ENCODE measurements at places on chromosomes 16 and 17. TPM values are rescaled to one million over a fixed set of nuclear protein-coding genes. Genes with fewer than 3 reads are reported as not detected.

SCARF1 gene
- polyA plus RNA-seq: 7.0 TPM

STH gene
- polyA plus RNA-seq: not detected

DNA sequence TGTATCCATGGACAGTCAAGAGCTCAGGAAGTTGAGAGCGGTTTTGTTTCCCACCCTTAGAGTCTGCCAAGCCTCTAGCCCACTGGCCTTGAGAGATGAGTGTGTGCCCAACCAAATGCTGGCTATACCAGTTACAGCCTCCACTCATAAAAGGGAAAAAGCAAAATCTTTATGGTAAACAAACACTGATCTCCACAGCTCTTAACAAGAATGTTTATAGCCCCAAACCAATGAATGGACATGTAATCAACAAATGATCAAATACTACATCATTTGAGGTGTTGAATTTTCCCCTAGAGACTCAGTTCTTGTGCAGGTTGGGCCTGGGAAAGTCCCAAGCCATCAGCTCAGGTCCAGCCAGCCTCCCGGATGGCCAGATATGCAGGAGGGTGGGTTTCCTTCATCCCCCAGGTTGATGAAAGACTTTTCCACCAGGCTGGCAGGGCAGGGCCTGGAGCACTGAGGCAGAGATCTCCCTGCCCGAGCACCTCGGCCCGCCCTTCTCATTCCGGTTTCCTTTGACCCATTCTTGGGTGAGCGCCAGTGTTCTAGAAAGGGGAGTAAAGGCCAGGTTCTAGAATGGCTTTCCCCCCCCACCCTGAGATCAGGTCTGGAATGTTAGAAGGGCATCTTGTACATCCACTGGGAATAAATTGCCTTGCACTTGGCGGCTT is 3.9 kb upstream of the EFTUD2 start:
- no peak for DNase-seq
- H3K4me3 ChIP-seq: no peak overlapping the region
- H3K36me3 ChIP-seq: peaks cover 2% of the 10 kb centered on the region
- H3K27ac ChIP-seq: no peak overlapping the region
- peaks cover 6% of the 10 kb centered on the region for H3K4me1 ChIP-seq
- H3K27me3 ChIP-seq: no peaks in the 10 kb centered on the region

GRCh38 chr17:64964796-64965195 is 45.5 kb upstream of the LRRC37A3 start:
- peaks cover 2% of the 10 kb centered on the region for H3K4me1 ChIP-seq
- no peak for DNase-seq
- no peaks in the 10 kb centered on the region for H3K27me3 ChIP-seq
- H3K4me3 ChIP-seq: no peak overlapping the region
- peak overlapping the region; percentile 32 for H3K27ac ChIP-seq

DNA sequence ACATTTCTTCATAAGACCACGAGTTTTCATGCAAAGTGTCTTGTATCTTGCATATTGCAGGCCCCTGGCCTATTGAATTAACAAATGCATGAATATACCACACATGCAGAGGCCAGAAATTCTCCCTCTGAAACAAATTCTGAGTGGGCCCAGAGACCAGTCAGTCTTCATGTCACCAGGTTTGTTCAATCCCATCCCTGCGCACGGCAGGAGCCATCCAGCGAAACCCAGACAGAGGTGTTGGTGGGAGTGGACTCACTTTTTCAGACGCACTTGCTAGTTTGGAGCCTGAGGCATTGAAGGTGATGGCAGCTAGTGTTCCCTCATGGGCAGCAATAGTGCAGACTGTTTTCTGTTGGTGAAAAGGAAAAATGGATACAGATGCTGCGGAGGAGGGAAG is 21.9 kb downstream of the WIPI1 start:
- H3K27ac ChIP-seq: no peak overlapping the region
- H3K4me3 ChIP-seq: no peak overlapping the region
- H3K4me1 ChIP-seq: peaks cover 4% of the 10 kb centered on the region
- no peak for DNase-seq

- H3K27me3 ChIP-seq: no peaks in the 10 kb centered on the region
- no peaks in the 10 kb centered on the region for H3K4me1 ChIP-seq
- no peak overlapping the region for H3K4me3 ChIP-seq
- H3K36me3 ChIP-seq: peaks cover 3% of the 10 kb centered on the region
- H3K27ac ChIP-seq: no peak overlapping the region
Measured at GRCh38 chr16:47565454-47565853, 104.3 kb downstream of the PHKB start.

Data from kidney (tissue), 22 donors.